ENCODE measurements at places on chromosomes 12 and 14.

- no peak for DNase-seq
Measured at GRCh38 chr14:95692109-95692508, 5.9 kb downstream of the TCL1B start.

DNA sequence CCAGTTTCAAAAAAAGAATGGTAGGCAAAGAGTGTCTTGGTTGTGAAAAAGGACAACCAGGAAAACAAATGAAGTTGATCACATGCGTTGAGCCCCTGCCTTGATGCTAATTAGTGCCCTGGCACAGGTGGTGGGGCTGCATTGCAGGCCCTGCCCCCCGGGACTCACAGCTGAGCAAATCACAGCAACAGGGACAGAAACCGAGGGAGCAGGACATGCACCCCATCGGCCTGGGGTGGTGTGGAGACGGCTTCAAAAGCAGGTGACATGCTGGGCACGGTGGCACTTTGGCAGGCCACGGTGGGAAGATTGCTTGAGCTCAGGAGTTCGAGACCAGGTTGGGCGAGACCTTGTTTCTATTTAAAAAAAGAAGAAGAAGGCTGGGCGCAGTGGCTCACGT, 1.1 kb upstream of the PAPLN start:
- DNase-seq: no peak

GRCh38 chr12:92185052-92185451, 39.4 kb upstream of the BTG1 start:
- no peak for DNase-seq

DNA sequence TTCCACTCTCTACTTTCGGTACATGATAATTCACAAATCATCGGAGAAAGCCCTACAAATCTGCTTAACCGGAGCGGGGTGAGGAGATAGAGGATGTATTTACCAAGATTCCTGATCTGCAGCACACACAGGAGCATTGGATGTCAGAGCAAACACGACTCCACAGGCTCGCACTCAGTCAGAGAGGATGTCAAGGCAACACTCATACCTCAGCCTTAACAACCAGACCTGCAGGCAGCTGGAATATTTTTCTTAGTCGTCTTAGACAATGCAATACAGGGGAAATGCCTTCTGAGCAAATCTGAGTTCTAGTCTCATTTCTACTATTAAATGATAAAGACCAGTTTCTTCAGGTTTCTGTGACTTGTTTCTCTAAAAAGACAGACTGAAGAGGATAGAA, 159.3 kb upstream of the CPNE8 start:
- DNase-seq: no peak

- DNase-seq: no peak
Measured at GRCh38 chr14:102085948-102086708, 716 bp downstream of the HSP90AA1 start.

DNA sequence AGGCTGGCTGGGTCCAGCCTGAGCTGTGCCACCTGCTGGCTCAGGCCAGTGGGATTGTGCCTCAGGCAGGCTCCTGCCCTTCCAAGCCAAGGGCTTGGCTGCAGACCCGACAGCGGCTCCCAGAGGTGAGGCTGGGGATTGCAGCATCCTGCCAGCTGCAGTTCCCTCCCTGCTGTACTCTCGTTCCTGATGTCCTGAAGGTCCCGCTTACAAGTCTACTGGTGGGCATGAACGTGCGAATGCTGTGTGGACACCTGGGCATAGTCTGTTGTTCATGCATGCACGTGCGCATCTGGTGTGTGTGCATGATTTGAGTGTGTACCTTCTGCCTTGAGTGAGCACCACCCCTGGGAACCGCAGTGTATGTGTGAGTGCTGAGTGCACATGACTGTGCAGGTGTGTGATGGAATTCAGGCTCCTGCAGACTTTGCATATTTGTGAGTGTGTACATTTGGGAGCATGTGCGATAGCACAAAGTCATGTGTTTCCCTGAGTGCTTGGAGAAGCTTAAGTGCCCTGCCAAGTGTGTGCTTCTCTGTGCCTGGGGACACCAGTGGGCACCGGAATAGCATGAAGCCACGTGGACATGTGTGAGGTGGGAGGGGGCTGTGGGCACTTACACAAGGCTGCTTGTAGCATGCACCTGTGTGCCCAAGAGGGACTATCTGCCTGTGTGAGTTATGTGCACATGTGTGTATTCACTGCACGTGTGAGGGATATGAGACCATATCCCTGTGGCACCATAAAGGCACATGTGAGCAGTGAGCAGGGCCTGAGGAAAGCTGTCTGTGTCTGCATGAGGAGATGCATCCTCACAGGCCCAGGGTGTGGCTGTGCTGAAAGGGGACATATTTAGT, 19.3 kb upstream of the KRT7 start:
- DNase-seq: peak; percentile 92

- no peak for DNase-seq
Measured at GRCh38 chr12:92568691-92569090, 134.1 kb upstream of the PLEKHG7 start.

All from mesenteric fat pad (tissue), 1 donor.